ENCODE measurements at places on chromosomes 6 and 20.

DNA sequence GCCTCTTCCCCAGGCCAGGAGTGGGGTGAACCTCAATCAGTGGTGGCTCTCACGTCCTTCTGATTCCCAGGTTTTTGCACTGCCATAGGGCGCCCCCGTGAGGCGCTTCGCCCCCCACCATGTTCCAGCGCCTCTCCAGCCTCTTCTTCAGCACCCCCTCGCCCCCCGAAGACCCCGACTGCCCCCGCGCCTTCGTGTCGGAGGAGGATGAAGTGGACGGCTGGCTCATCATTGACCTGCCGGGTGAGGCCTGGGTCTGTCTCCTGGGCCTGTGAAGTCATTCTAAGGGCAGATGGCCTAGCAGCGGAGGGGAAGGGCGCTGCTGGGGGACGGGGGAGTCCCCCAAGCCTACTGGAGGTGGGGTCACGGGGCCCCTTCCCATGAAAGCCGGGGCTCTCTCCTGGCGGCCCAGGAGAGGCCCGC lies 4.5 kb downstream of the TP53INP2 start:
- no peak for DNase-seq

GRCh38 chr20:10861619-10862018 lies 187.8 kb upstream of the JAG1 start:
- DNase-seq, result no peak

- DNase-seq, result no peak
Measured at GRCh38 chr6:73418081-73418741, 23.6 kb downstream of the DDX43 start.

GRCh38 chr6:10343320-10343719 lies 71.6 kb downstream of the TFAP2A start:
- no peak for DNase-seq

DNA sequence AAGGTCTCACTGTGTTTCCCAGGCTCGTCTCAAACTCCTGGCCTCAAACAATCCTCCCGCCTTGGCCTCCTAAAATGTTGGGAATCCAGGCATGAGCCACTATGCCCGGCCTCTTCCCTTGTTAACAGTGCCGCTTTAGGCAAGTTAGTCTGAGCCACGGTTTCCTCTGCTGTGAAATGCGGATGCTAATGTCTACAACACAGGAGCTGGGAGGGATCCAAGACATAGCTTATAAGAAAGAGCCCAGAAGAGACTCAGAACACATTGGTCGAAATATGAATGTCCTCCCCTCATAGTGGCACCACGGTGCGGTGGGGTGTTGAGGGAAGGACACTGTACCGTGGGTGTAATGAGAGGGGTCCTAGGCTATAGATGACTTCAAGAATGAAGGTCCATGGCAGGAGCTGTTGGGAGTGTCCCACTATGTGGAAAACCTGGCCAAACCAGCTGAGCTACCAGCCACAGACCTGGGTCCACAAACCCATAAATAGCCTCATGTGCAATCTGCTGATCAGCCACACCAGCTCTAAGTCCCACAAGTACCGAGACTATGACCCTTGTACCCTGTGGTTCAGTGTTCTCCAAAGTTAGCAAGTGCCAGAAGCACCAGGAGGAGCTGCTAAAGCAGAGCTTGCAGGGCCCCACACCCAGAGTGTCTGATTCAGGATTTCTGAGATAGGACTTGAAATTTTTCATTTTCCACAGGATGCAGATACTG lies 57.8 kb upstream of the ZFAND3 start:
- no peak for DNase-seq

DNA sequence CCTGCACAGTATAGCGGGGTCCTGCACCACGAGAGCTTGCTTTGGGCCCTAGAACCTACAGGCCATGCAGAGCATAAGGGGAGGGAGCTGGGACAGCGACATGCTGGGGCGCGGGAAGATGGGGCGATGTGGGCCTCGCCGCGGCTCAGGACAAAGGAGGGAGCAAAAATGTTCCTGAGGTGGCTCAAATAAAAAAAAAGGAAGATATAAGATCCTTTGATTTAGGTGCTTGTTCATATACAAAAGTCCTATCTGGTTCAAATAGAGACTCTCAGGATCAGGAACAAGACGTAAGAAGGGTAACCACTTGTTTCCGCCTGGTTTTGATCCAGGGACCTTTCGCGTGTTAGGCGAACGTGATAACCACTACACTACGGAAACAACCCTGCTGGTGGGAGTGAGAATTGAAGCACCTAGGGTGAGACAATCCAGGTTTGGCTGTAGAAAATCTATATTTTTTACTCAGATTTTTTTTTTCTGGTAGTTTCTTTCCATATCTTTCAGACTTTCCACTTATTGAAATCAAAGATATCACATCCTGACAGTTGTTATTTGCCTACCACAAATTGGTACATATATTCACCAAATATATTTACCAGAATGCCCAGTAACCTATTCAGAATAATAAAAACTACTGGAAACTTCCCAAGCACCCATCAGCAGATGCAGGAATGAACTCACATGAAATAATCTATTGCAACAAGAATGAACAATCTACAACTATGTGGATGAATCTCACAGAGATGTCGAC lies 177.9 kb upstream of the ZNF184 start:
- DNase-seq, result no peak

DNA sequence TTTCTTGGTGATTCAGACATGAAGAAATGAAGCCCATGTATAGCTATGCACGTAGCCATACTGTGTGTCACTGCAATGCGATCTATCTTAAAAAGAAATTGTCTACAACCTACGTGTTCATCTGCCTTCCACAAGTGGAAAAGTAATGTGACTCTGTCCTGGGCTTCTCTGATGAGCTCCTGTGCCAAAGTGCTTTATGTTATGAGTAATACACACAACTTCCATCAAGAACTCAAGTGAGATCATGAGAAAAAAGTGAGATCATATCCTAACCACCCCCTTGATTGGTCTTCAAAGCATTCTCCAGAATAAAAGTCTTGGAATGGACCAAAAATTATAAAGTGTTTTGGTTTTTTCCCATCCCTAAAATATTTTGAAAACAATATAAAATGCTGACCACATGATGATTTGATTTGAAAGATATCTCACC lies 114.3 kb downstream of the DST start:
- no peak for DNase-seq

DNA sequence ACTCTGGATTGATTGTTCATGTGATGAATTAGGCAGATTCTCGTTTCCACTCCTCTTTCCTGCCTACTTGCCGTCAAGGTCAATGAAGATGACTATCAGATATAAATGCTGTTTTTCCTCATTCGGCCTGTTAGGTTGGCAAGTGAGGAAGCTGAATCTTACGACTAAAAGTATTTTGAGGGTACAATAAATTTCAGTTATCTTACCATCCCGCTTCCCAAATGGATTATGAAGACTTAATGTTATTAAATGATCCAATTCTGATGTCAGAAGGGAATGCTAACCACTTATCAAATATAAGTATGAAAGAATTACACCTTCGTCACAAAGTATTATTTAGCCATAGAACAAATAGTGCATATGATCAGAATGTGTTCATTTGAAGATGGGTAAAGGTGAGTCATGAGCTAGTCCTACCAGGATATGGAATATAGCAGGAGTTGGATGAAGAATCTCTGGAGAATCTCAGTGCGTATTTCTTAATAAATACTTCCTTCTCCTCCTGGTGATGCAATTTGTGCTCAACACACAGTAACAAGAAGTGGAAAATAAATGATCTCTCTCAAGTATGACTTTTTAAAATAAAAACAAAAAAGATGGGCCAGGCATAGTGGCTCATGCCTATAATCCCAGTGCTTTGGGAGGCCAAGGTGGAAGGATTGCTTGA lies 4.6 kb downstream of the GPLD1 start:
- no peak for DNase-seq

DNA sequence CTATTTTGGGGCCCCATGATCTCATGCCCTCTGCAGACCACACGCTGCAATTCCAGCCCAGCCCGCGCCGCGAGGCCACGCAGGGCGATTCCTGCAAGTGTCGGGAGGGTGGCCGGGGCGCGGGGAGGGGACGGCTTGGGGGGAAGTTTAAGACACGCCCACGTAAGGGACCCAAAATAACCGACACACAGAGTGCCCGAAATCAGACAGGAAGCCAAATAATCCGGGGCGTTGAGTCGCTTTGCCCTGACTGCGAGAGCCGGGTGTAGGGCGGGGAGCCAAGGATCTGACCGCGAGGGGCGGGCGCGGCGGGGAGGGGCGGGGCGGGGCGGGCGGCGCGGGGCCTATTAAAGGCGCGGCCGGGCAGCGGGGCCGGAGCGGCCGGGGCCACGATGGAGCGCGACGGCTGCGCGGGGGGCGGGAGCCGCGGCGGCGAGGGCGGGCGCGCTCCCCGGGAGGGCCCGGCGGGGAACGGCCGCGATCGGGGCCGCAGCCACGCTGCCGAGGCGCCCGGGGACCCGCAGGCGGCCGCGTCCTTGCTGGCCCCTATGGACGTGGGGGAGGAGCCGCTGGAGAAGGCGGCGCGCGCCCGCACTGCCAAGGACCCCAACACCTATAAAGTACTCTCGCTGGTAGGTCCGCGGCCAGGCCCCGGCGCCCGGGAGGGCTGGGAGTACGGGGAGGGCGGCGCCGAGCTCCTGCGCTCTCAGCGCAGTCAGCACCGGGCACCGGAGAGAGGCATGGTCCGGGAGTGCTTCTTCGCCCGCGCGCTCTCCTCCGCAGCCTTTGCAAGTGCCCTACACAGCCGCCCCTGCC lies at the start of gene ENPP1:
ENPP1 (plus strand) TSS at position 377 of the 816 bp plus-strand sequence; CDS start at position 393, 16 bp downstream.
- no peak for DNase-seq

- DNase-seq, result no peak
Measured at GRCh38 chr6:29964518-29964886, 22.2 kb downstream of the HLA-A start.

GRCh38 chr6:18277237-18278006 lies 13.1 kb upstream of the DEK start:
- no peak for DNase-seq

DNA sequence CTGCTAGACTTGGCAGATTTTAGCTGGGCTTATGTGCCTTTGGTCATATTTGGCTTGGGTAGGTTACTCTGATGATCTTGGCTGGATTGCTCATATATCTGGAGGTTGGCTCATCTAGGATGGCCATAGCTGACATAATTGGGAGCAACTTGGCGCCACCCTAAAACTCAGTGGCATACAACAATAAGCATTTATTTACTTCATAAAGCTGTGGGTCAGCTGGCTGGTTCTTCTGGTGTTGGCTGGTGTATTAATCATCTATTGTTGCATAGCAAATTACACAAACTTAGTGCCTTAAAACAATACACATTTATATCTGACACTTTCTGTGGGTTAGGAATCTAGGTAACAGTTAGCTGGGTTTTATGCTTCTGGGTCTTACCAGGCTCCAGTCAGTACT lies 297.3 kb upstream of the JAG1 start:
- DNase-seq, result no peak

DNA sequence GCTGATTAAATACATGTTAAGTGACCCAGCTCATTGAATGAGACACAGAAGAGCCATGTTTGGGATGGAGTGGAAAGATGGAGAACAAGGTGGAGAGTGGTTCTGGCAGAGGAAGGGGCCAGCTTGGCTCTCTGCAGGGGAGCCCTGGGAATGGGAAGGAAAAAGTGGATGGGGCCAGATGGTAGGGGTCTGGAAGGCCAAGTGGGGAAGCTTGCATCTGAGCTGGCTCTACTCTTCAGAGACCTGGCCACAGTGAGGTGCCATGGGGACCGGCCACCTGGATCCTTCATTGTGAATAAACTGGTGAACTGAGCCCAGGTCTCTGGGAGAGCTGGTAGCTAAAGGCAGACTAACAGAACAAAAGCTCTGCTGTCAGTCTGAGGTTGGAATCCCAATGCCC lies 48.9 kb upstream of the SIRPA start:
- DNase-seq, result no peak

GRCh38 chr6:137767911-137768690 lies 99.0 kb upstream of the TNFAIP3 start:
- DNase-seq, result no peak

DNA sequence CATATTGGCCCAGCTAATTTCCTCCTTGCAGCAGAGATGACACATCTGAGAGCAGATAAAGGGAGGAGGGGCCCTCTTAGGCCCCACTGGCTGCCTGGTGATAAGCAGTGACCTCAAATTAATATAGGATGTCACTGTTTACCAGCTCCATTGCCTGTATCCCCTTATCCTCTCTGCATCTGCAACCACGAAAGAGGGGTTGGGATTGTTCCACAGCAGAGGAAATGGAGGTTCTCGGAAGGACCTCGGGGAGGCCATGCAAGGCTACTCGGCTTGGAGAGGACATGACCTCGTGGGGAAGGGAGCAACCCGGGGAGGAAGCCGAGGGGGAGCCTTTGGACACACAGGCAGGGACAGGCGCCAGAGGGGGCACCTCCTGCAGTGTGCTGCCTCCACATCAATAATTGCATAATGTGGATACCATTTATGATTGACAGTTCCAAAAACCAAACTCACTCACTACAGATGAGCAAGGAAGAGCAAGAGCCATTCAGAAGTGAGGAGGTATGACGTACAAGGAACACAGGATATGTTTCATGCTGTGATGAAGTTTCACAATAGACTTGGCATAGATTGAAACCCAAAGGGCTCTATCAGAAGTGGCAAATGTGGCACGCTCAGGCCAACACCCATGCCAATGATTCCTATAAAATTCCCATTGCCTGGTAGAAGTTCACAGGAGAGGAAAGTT lies 177.2 kb upstream of the RNF24 start:
- no peak for DNase-seq

- DNase-seq, result no peak
Measured at GRCh38 chr20:41162396-41162795, 25.1 kb downstream of the PLCG1 start.

GRCh38 chr6:135289816-135290215 lies 108.7 kb downstream of the MYB start:
- peak; percentile 64 for DNase-seq

- DNase-seq, result no peak
Measured at GRCh38 chr6:33206027-33206863, 1.8 kb downstream of the HSD17B8 start.

GRCh38 chr20:25211273-25211672 lies 15.8 kb downstream of the ENTPD6 start:
- no peak for DNase-seq

- DNase-seq, result no peak
Measured at GRCh38 chr6:170459451-170459850, 93.7 kb downstream of the PSMB1 start.

DNA sequence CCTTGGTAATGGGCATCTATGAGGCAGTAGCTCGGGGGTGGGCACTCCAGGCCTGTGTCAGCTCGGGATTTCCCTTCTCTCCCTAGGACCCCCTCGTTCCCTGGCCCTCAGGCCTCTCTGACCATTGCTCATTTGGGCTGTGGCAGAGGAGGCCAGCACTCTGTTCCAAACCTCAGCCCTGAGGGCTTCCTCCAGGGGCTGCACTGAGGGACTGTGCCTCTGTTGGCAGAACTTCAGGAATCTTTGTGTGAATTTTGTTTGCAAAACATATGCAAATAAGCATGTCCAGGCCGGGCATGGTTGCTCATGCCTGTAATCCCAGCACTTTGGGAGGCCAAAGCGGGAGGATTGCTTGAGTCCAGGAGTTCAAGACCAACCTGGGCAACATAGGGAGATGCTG lies 11.0 kb downstream of the PACSIN1 start:
- DNase-seq, result no peak

GRCh38 chr6:159577564-159577963 lies 115.5 kb downstream of the SOD2 start:
- DNase-seq, result no peak

- no peak for DNase-seq
Measured at GRCh38 chr20:5451643-5452210, 135.0 kb upstream of the PROKR2 start.
